GM12878 (cell line): ENCODE measurements at places on chromosomes 13 and 19. TPM values are rescaled to one million over a fixed set of nuclear protein-coding genes. Genes with fewer than 3 reads are reported as not detected.

The CABP5 gene
- not detected in 2 replicates for total RNA-seq

The ZNF729 gene
- not detected in 2 replicates for total RNA-seq

- DNase-seq: no peak
Observed at GRCh38 chr19:16089010-16089846, 12.9 kb downstream of the TPM4 start.

DNA sequence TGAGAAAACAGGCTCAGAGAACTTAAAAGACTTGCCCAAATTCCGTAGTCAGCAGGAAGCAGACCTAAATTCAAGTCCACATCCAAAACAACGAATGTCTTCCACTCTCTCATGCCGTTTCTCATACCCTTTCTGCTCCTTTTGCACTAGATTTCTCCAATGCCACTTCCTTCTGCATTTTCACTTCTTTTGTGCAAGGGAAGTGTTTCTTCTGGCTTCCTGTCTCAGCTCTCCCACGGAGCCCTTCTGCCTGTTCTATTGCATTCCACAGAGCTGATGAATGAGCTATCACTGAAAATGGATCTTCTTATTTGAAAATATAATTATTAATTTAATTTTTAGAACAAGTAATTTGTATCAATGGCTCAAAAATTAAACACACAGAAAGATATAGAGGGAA, 56.1 kb upstream of the STK24 start:
- DNase-seq: no peak

- DNase-seq: no peak
Observed at GRCh38 chr13:87084192-87084591, 587.0 kb upstream of the SLITRK5 start.
